ENCODE measurements at places on chromosomes 1 and 21.

GRCh38 chr1:86175756-86176155, 19.2 kb upstream of the COL24A1 start:
- DNase-seq: no peak

- no peak for DNase-seq
Observed at GRCh38 chr1:9538669-9539164, 548 bp upstream of the SLC25A33 start.

- no peak for DNase-seq
Observed at GRCh38 chr1:158396646-158397045, 2.6 kb downstream of the OR10T2 start.

DNA sequence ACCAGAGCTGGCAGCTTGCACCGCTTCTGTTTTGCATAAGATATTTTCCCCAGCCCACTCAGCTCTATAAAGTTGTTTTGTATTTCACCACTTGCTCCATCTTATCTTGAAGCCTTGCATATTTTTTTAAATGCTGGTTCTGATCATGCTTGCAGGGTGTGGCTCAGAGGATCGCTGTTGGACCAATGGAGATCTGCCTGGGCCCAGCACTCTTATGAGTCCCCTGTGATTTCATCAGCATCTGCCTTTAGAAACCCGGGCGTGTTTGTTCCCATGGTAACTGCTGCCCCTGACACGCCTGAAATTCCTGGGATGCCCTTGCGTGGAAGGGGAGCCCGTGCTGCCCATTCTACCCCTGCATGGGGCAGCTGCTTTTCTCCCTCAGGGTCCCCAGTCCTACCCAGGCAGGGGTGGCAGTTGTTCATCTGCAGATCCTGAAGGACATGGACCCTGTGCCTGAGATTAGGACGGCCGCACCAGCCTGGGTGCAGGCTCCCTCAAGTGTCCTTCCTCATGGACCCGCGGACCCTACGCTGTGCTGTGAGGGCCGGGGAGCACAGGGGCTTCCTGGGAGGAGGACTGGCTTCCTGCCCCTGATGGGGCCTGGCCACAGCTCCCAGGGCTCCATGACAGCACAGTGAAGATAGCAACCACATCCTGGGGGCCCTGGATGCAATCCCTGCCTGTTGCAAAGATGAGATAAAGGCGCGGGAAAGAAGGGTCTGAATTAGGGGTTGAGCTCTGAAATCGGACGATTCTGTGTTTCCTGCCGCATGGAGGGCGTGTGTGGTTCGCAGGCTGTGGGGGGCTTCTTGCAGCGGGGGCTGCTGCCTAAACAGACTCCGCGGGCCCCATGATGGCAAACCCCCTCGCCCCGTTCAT, 226.5 kb downstream of the SDCCAG8 start:
- DNase-seq: no peak

DNA sequence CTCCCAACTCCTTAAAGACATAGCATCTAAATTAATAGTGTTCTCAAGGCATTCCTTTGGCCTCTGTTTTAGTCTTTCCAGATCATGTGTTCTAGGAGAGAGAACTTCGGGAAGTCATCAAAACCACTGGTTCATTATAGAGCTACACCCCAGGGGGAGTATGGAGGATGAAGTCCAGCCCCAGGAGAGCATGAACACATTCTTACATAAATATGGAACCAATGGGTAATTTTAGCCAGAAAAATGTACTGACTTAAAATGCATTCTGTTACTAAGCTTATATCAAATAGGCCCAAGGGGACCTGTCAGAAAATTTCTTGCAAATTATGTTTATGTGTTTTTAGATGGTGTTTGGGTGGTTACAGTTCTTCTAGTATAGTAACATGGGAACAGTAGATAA, 165.2 kb downstream of the NTMT2 start:
- DNase-seq: no peak

GRCh38 chr1:41783189-41783639, 135.5 kb downstream of the HIVEP3 start:
- no peak for DNase-seq

GRCh38 chr1:85320371-85321131, 44.1 kb upstream of the BCL10 start:
- DNase-seq: no peak

GRCh38 chr1:14565090-14565489, 33.4 kb upstream of the KAZN start:
- DNase-seq: no peak

- DNase-seq: no peak
Observed at GRCh38 chr1:91997607-91998195, 32.1 kb upstream of the EPHX4 start.

- DNase-seq: no peak
Observed at GRCh38 chr21:19807201-19807600, 1191.0 kb upstream of the NCAM2 start.

DNA sequence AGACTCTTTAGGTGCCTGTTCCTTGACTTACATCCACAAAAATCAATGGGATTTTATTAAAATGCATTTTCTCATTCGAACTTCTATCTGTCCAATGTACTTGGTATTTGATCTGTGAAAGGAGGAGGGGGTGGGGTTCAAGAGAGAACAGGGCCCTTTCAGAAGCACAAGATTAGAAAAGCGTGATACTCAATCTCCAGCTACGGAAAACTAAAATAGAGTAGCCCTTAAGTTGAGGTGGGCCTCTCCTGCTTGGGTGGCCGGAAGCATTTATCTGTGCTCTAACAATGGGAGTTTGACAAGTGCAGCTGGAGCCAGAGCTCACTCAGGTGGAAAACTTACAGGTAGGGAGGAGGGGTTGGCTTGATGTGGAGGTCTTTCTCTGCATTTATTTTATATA, 462 bp upstream of the RXRG start:
- DNase-seq: no peak

DNA sequence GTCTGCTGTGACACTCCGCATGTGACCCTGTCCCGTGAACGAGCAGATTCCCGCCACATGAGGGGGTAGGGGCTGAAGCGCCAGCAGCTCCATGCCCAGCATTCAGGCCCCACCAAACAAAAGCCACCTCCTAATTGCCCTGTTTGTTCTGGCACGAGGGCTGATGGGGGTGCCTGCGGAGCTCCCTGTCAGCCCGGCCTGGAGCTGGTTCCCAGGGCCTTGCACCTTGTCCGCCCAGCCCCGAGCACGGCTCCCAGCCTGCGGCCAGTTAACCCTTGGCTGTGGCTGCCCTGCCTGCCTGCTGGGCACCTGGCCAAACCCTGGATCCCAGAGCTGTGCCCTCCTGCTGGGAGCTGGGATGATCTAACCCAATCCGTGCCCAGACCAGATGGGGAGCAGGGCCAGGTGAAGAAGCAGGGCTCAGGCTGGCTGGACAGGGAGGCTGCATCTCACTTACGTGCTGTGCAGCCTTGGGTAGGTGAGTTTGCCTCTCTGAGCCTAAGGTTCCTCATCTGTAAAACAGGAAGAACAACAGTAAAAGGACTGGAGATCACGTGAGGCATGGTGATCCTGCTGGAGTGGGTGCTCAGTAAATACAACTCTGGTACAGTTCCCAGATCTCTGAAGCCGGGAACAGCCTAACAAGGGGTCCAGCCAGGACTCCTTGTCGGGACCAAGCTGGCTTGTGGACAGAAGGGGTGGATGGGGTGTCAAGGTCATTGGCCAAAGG, 110.9 kb upstream of the IFFO2 start:
- no peak for DNase-seq

DNA sequence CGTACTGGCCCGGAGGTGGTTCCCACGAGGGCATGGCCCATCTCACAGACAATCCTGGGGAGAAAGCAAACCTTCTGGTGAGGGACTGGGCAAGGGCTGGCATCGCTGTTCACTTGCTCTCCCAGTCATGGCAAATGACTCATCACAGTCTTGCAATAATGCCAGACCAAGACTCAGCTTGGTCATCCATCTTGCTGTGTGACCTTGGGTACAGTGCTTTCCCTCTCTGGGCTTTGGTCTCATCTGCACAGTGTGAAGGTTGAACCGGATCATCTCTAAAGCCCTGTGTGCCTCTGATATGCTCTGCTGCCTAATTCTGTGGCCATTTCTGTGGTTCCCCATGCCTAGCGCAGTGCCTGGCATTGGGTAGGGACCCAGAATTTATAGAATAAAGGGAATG, 143.6 kb upstream of the CD34 start:
- DNase-seq: no peak

DNA sequence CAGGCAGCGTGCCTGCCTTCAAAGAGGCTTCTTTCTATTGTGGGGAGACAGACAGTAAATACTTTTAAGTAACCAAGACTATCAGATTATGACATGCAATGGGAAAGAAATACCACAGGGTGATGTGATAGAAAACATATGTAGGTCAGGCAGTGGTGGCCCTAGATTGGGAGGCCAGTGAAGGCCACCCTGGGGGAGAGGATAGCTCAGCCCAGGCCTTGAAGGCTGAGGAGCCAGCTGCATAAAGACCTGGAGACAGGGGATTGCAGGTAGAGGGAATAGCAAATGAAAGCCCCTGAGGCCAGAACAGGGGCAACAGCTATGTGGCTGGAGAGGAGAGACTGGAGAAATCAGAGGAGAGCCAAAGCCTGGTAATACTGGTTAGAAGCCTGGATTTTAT, 4.0 kb downstream of the SOX13 start:
- no peak for DNase-seq

GRCh38 chr1:53557369-53557768, 98.2 kb downstream of the DMRTB1 start:
- no peak for DNase-seq

DNA sequence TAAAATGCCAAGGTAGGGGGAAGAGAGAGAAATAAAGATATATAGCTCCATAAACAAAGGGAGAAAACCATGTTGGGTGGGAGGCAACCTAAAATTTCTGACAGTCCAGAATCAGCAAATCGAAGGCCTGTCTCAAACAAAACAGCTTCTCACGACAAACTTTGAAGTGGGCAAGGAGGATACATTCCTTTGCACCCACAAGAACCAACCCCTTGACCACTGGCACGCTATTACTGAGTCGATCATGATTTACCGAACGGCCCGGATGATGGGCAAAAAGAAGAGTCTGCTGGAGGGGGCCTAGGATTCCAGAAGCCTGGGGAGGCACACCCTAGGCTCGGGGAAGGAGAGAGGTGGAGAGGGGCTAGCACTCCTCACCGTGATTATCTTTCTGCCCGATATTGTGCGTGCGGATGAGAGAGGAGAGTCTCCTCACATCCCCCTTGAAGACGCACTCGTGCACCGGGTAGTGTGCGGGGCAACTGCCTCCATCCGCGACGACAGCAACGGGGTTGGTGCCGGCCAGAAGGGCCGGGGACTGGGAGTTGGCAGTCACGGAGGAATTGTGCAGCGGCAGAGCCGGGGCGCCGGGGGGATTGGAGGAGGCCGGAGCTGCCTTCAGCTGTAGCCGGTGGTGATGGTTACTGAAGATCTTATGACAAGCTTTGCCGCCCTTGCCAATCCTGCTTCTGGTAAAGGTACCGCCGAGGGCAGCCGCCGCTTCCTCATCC, 756 bp downstream of the ANKRD13C start:
- DNase-seq: peak; percentile 23

DNA sequence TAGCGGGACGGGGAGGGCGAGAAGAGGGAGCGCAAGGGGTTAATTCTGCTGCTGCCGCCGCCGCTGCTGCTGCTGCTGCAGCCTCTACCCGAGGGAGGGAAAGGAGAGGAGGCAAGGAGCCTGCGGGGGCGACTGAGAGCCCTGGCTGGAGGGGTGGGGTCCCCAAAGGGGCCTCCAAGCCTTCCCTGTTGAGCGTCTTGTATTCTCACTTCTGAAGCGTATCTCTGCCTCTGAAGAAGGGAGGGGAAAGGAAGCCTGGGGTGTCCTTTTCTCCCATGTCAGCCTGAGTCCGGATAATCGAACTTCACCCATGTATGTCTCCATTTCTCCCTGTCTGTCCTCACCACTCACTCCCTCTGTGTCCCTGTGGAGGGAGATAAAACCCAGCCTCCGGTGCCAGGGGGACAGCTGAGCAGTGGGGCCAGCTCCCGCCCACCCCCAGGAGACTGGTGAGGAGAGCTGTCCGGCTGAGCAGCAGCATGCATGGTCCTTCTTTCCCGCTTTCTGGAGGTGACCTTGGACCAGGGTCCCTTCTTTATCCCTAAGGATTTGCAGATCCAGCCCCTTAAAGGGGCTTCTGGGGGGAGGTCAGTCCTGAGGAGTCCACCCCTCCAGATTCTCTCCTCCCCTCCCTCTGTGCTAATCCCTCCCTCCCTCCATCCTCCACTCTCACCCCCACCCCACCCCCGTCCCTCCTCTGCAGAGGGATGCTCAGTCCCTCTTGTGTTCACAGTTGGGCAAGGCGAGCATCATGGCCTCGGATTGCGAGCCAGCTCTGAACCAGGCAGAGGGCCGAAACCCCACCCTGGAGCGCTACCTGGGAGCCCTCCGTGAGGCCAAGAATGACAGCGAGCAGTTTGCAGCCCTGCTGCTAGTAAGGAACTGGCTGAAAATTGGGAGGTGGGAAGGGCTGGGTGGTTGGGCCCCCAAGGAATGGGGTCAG, 1.0 kb downstream of the NCDN start:
- no peak for DNase-seq

- DNase-seq: no peak
Observed at GRCh38 chr1:71427066-71427465, 346.2 kb upstream of the ZRANB2 start.

GRCh38 chr1:167165948-167166689, 54.6 kb upstream of the POU2F1 start:
- DNase-seq: no peak

GRCh38 chr1:224273641-224274040, 56.3 kb downstream of the NVL start:
- DNase-seq: no peak

- DNase-seq: no peak
Observed at GRCh38 chr21:39144191-39144590, 39.1 kb downstream of the PSMG1 start.

DNA sequence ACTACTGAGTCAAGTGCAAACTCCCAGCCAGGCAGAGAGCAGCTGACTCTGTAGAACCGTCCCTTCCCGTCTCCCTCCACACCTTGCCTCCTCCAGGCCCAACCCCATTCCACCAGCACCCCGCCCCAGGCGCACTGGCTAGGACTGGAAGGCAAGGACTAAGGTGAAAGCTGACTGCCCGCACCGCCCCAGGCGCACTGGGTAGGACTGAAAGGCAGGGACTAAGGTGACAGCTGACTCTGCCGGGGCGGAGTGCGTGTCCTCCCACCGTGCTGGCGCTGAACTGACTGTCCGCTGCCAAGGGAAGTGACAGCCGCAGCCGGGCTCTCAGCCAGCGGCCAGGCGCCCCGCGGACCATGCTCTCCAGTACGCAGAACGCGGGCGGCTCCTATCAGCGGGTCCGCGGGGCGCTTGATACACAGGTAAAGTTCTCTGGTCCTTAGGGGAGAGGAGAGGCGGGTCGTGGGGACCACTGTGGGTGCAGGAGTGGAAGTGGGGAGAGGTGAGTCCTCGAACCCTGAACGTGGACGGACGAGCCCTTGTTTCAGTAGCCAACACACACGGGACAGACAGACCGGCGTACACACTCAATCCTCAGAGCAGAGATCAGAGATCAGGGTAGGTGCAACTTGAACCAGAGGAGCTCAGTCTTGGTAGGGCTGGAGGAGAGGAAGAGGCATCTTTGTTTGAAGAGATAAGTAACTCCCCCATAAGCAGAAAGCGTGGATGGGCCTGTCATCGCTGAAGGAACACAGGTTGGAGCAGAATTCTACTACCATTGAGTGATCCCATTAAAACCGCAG, 58.0 kb downstream of the RBM11 start:
- DNase-seq: no peak

GRCh38 chr1:93605812-93606512, 75.7 kb downstream of the BCAR3 start:
- no peak for DNase-seq

- DNase-seq: no peak
Observed at GRCh38 chr1:60274422-60275290, 201.1 kb upstream of the C1orf87 start.
